ENCODE measurements at places on chromosomes 6 and 20. TPM values are rescaled to one million over a fixed set of nuclear protein-coding genes. Genes with fewer than 3 reads are reported as not detected.

The EDN1 gene
- polyA plus RNA-seq, result 8.8 TPM

The EYS gene
- polyA plus RNA-seq, result not detected

GRCh38 chr6:123879749-123880148 lies 76.1 kb downstream of the NKAIN2 start:
- no peak for DNase-seq

DNA sequence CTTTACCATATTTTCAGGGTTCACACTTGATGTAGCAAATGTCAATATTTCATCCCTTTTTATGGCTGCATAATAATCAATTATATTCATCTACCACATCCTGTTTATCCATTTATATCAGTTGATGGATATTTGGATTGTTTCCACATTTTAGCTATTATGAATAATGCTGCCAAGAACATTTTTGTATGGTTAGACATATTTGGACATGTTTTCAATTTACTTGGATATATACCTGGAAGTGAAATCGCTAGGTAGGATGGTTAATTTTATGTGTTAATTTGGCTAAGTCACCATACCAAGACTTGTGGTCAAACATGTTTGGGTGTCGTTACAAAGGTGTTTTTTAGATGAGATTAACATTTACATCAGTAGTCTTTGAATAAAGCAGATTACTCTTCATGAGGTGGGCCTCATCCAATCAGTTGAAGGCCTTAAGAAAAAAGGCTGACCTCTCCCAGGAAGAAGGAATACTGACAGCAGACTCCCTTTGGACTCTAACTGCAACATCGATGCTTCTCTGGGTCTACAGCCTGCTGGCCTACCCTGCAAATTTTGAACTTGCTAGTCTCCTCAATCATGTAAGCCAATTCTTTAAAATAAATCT lies 196.5 kb downstream of the BACH2 start:
- no peak for DNase-seq

DNA sequence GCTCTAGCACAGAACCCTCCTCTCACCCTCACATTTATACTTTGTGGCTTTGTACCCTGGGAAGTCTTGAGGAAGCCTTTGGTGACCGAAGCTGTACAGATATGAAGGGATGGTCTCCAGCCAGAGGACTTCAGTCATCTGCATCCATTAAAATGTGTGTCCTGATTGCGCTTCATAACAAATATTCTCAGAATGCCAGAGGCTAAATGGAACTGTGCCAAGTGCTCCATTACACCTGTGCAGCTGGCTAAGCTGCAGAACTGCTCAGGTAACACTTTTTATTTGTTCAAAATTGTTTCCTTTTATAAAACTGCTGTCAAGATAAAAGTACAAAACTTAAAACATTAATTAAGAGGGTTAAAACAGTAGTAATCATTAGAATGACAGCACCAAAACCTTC lies 22.3 kb downstream of the TPBG start:
- DNase-seq, result no peak

DNA sequence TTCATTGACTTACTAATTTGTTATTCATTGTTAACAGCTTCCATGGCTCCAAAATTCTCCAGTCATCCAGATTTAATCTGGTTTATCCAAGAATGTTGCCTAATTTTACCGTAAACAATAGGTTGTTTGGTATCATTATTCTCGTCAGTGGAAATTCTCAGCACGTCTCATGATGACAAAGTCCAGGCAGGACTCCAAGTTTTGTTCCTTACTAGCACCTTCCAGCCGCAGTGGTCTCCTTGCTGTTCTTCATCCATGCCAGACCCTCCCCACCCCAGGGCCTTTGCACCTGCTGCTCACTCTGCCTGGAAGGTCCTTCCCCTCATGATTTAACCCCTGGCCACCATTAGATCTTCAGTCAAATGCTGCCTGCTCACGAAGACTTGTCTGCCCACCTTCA lies 48.1 kb upstream of the NAA20 start:
- DNase-seq, result no peak

Measured in urinary bladder (tissue), 4 donors.